Body of pancreas (tissue), 4 donors: ENCODE measurements at places on chromosomes 4 and X. TPM values are rescaled to one million over a fixed set of nuclear protein-coding genes. Genes with fewer than 3 reads are reported as not detected.

SERTM2 gene
- not detected for total RNA-seq

BMPR1B gene
- 1.3 TPM for total RNA-seq

SYTL4 gene
- total RNA-seq, result 21.3 TPM

ACOX3 gene
- 18.4 TPM for total RNA-seq

GAGE12E gene
- not detected for total RNA-seq

SLC2A9 gene
- total RNA-seq, result 1.6 TPM

GAB3 gene
- total RNA-seq, result 0.66 TPM

HELT gene
- not detected for total RNA-seq

ZCCHC12 gene
- 0.52 TPM for total RNA-seq

WNK3 gene
- 1.6 TPM for total RNA-seq

AWAT2 gene
- total RNA-seq, result not detected

LSM6 gene
- 34.3 TPM for total RNA-seq

SEPSECS gene
- 8.8 TPM for total RNA-seq

DNA sequence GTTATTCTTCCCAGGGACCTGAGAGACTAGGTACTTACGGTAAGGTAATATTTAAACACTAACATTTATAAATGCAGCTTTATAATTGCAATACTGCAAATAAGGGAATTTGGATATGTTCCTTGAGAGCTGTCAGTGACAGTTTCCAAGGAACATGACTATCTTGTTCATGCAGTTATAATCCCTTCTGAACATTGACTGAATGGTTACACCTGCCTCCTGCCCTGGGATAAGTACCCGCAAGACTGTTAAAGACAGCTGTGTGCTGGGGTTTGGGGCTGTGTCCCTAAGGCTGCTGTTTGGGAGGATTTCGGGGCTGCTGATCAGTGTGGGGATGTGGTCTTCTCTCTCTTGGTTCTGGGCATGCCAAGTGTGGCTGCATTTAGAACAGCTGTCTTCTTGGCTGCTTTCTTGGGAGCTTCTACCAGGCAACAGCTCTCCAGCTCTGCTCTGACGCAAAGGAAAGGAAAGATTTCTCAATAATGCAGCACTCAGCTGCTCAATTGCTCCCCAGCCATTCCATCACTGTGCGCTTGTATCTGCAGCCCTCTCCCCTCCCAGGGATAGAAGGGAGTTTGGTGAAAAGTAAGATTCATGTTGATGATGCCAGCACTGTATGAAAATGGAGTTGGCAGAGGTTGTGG, 298.8 kb upstream of the TAPT1 start:
- no peak for DNase-seq

DNA sequence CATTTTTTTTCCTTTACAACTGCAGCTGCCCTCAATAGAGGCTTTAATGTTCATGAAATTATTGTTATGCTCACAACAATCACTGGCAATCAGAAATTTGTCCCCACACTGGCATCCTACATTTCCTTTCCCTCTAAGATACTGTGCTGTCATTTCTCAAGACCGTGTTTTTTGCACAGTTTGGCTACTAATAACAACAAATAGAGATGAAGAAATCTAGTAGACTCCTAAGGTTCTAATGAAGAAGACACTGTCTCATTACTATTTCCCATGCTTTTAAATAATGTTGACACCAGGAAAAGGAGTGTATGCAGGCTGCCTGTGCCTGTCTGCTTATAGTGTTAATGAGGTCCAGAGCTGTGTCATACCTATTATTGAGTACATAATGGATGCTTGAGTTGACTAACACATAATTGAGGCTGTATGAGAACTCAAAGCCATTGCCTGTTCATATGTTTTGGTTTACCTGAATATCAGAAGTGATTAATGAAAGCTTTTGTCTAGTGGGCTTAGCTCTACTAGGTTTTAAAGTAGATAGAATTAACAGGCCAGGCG, 1.5 kb upstream of the EIF4E start:
- no peak for DNase-seq

- no peak for DNase-seq
These were observed 101.0 kb downstream of the OPHN1 start for GRCh38 chrX:68332201-68332731.

DNA sequence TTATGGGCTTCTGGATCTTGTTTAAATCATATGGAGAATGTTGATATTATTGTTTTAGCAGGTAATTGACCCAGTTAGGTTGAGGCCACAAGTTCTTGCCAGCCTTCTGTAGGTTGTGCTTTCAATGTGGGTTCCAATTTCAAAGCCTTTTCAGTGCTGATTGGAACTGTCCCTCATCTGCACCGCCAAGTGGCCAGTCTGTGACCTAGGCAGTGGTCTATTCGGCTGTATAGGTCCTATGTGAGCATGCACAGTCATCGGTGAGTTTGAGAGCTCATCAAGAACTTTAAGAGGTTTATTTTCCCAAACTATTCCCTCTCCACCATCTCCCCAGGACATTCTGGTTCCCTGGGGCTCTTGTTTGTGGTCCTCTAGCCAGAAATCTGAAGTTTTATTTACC, 35.7 kb downstream of the DDX53 start:
- DNase-seq, result no peak

DNA sequence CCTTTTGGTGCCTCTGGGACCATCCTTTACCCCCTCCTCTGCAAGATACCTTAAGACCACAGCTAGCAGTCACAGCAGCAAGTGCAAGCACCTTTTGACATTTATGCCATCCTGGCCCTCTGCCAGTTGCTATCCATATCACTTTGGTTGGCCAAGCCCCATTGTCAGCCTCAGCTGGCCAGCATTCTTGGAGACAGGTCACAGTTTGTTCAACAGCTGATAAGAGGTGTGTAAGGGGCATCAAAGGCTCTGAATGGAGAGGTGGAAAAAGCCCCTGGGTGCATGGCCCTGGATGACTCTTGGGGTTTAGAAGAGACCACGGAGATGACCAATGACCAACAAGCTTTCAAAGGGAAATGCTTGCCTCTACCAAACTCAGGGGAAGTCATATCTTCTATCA, 133.6 kb upstream of the MAMLD1 start:
- no peak for DNase-seq

GRCh38 chr4:183240581-183241321, 79.3 kb downstream of the CLDN22 start:
- DNase-seq, result peak; percentile 56

- DNase-seq, result no peak
These were observed 227.8 kb upstream of the CXXC4 start for GRCh38 chr4:104722467-104722866.

DNA sequence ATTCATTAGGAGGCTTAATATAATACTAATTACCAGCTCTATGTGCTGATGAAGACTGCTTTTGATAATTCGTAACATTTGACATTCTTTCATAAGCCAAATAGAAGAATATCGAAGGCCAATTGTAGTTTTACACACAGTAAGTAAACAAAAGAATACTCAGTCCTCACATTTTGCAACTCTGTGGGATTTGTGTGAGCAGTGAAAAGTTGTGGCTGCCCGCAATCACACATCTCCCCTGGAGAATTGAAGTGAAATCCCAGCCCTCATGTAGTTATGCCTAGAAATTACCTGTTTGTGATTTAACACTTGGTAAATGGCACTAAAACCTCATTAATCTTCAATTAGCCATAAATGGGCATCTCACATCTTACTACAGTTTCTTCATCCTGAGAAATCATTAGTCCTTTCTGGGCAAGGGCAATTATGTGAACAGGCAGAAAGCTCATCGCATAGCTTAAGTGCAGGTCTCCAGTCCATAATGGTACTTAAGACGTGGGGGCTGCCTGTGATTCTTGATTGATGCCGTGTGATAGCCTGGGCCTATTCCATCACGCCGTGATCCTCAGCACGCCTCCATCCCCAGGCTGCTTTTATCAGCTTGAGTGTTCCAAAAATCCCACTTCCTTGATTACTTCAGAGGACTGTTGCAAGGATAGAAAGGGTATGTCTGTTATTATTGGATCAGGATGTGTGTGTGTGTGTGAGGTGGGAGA, 97.9 kb upstream of the METTL14 start:
- no peak for DNase-seq

- DNase-seq, result no peak
These were observed 196.4 kb upstream of the LDB2 start for GRCh38 chr4:17094876-17095210.

DNA sequence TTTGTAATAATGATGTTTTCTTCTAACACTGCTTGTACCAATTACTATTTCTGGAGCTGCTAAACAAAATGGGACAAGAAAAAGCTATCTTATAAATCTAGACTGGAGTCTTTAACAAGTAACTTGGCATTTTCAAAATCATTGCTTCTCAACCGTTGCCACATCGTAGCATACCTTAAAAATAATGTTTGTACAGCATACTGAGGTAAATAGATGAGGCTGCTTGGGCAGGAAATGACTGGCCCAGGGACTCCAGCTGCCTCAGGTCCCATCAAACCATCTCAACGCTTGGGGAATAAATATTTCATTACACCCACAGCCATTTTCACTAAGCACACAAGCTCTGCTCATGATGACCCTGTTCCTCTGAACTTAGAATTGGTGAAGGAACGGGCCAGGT, 115.1 kb downstream of the SPANXA1 start:
- no peak for DNase-seq

GRCh38 chr4:65337371-65337770, 332.9 kb downstream of the EPHA5 start:
- no peak for DNase-seq

GRCh38 chr4:164438321-164438720, 315.6 kb upstream of the SMIM31 start:
- no peak for DNase-seq

DNA sequence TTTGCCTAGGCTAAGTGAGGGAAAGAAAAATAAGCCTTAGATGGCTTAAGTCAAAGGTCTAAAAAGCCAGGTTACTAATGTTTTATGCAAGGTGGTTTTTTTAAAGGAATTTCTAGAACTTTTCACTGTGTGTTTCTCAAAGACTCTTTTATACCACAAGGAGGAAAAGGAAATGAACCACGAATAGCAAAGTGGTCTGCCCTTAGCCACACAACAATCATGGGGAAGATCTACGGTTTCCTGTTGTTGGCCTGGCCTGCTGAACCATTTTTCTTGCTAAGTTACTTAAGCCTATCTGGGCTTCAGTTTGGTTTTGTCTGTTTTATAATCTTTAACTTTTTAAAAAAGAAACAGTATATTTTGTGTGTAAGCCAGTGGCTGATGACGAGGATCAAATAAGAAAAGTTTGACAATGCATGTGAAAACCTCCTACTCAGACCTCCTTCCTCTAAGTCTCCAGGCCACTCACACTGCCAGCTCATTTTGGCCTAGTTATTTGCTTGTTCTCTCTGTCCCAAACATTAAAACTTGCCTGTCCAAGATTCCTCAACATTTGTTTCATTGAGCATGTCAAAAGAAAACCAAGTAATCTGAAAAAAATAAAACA, 56.7 kb upstream of the COL25A1 start:
- DNase-seq, result no peak

DNA sequence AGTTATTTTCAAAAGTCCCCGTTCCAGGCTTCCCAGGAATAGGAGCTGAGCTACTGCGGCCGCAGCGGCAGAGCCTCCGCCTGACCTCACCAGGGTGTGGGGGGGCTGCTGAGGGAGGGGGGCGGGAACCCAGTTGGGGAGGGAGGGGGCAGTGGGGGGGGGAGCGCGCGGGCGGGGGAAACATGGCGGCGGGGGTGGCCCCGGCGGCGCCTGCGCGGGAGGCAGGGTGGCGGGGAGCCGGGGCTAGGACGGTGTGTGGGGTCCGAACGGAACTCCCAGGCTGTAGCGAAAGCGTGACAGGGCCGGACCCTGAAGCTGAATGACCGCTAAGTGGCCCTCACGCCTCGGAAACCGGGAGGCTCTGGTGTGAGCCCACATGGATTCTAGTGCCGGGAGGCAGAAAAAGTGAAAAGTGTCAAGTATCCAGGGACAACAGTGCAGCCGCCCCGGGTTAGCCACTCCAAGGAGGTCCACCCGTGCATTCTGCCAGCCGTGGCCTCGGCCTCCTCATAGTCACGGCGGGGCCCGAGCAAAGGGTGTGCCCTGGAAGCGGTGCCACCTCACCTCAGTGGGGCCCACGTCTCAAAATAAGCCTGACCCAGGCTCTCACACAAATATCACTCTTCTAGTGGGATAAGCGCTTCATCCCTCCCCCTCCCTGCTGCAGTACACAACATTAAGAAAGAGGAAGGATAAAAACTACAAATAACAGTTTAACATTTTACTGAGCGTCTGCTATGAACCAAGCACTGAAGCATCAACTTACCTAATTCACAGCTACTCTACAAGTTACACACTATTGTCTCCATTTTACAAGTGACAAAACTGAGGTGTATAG, at the start of gene KLHL13:
Gene KLHL13 (minus strand): TSS at position 98 of the 838 bp plus-strand sequence. CDS start 88,337 bp downstream, outside the sequence.
- peak; percentile 60 for DNase-seq

GRCh38 chrX:52608961-52609360, 45.7 kb downstream of the SSX7 start:
- DNase-seq, result no peak

GRCh38 chr4:169098532-169098931, 88.5 kb upstream of the CBR4 start:
- DNase-seq, result no peak

DNA sequence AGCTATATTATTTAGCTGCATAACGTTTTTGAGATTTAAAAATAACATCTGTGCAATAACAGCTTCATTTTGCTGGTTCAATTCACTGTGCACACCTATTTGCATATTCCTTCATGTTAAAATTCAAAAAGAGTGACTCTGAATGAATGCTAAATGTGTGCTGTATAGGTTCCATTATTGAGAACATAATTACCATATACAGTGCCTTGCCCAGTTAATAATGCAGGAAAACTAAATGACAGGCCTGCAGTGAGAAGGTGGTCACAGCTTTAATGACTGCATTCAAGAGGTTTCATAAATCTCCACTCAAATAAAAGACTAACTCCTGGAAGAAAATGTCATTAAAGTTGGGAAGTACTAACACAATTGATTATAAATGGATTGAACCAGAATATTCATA, 1183.2 kb upstream of the ADGRL3 start:
- DNase-seq, result no peak

- no peak for DNase-seq
These were observed 16.7 kb downstream of the BCOR start for GRCh38 chrX:40080894-40081678.

- no peak for DNase-seq
These were observed 874.3 kb upstream of the INTU start for GRCh38 chr4:126758493-126758892.
